ENCODE measurements at places on chromosomes 5 and 9. TPM values are rescaled to one million over a fixed set of nuclear protein-coding genes. Genes with fewer than 3 reads are reported as not detected.

- peaks cover 26% of the 10 kb centered on the region for H3K4me1 ChIP-seq
- no peak for DNase-seq
- H3K27me3 ChIP-seq: no peaks in the 10 kb centered on the region
- peak overlapping the region; percentile 78 for H3K27ac ChIP-seq
These were observed 69.0 kb downstream of the DOCK2 start for GRCh38 chr5:169706071-169706470.

DNA sequence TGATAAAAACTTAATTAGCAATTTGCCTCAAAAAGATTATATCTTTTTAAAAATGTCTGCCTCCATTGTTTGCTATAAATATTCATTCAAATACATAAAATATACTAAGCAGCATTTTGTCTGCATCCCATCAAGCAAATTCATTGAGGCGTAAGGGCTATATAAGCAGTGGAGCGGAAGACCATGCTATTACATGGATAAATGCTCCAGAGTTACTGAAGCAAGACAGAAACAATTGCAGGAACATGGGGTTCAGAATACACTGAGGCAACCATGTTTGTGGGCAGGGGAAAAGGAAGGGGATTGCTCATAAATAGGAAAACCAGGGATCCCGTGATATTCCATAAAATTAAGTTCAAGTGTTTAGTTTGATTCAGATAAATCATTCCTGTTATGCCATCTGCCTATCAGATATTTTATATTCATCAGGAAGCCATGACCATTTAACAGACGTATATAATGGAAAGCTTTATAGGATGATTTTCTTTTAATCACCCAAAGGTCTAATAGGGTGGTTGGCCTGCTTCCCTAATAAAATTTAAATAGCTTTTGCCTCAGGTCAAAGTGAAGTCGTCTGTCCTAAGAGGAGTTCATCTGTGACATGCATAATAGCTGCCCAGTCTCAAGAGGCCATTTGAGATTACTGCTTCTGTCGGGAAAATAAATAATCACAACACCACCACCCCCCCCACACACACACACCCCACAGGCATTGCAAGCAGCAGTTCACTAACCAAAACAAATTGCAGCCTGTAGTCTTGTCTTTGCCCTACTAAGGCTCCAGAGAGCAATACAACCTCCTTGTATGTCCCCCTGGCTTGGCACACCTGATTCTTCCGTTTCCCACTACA is 105.2 kb downstream of the RASEF start:
- no peaks in the 10 kb centered on the region for H3K36me3 ChIP-seq
- no peaks in the 10 kb centered on the region for H3K4me1 ChIP-seq
- DNase-seq: no peak

GRCh38 chr5:53019320-53019719 is 30.2 kb downstream of the ITGA2 start:
- peaks cover 21% of the 10 kb centered on the region for H3K36me3 ChIP-seq
- H3K4me1 ChIP-seq: peaks cover 32% of the 10 kb centered on the region
- no peak overlapping the region for H3K4me3 ChIP-seq
- H3K27ac ChIP-seq: no peak overlapping the region
- no peak for DNase-seq

GRCh38 chr9:4167079-4167671 is 132.7 kb downstream of the GLIS3 start:
- H3K4me1 ChIP-seq: no peaks in the 10 kb centered on the region
- H3K27me3 ChIP-seq: no peaks in the 10 kb centered on the region
- H3K27ac ChIP-seq: no peak overlapping the region
- H3K36me3 ChIP-seq: no peaks in the 10 kb centered on the region

GRCh38 chr5:170540271-170540670 is 36.5 kb downstream of the KCNIP1 start:
- H3K4me3 ChIP-seq: no peak overlapping the region
- DNase-seq: no peak
- H3K27ac ChIP-seq: no peak overlapping the region
- H3K36me3 ChIP-seq: no peaks in the 10 kb centered on the region

GRCh38 chr9:84839541-84839940 is 170.0 kb downstream of the NTRK2 start:
- no peaks in the 10 kb centered on the region for H3K4me1 ChIP-seq
- no peaks in the 10 kb centered on the region for H3K36me3 ChIP-seq
- no peak overlapping the region for H3K27ac ChIP-seq
- H3K27me3 ChIP-seq: no peaks in the 10 kb centered on the region
- DNase-seq: no peak

GRCh38 chr5:159459951-159460538 is 129.8 kb upstream of the IL12B start:
- no peak for DNase-seq
- H3K4me1 ChIP-seq: peaks cover 43% of the 10 kb centered on the region
- H3K27ac ChIP-seq: peak overlapping the region; percentile 75
- H3K27me3 ChIP-seq: peaks cover 55% of the 10 kb centered on the region
- peak overlapping the region; percentile 11 for H3K4me3 ChIP-seq

DNA sequence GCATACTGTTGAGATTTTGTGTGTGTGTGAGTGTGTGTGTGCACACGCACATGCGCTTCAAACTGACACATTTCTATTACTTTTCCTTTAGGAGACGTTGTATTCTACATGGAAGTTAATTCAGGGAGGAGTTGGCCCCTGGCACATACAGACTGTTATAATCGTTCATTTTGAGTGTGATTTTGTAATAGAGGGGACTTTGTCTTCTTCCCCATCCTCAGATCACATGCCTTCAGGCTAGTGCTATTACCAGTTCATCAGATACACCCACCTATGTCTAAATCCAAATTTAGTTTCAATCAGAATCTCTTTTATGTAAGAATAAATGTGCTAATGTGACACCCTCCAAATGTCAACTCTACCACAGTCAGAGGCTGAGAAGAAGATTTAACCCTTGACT is 90.2 kb downstream of the FBXO4 start:
- peaks cover 4% of the 10 kb centered on the region for H3K27me3 ChIP-seq
- no peaks in the 10 kb centered on the region for H3K36me3 ChIP-seq
- H3K4me1 ChIP-seq: no peaks in the 10 kb centered on the region
- no peak overlapping the region for H3K27ac ChIP-seq
- no peak for DNase-seq
- no peak overlapping the region for H3K4me3 ChIP-seq

DNA sequence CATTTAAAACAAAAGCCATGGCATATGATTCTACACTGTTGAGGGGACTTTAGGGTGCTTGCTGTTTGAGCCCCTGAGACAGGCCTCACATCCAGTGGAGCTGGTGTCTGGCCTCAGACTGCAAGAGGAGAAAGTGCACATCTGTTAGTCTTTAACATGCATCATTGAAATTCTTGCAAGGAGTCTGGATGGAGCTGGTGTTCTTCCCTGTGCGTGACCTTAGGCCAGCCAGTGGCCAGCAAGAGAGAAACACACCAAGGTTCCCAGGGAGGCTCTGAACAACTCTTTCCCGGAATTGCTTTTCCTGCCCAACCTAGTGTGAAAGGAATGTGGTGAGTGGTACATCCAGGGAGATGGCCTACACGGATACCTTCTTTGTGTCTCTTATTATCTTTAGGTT is 282.8 kb upstream of the TNC start:
- H3K4me3 ChIP-seq: no peak overlapping the region
- no peaks in the 10 kb centered on the region for H3K36me3 ChIP-seq
- peaks cover 3% of the 10 kb centered on the region for H3K4me1 ChIP-seq

DNA sequence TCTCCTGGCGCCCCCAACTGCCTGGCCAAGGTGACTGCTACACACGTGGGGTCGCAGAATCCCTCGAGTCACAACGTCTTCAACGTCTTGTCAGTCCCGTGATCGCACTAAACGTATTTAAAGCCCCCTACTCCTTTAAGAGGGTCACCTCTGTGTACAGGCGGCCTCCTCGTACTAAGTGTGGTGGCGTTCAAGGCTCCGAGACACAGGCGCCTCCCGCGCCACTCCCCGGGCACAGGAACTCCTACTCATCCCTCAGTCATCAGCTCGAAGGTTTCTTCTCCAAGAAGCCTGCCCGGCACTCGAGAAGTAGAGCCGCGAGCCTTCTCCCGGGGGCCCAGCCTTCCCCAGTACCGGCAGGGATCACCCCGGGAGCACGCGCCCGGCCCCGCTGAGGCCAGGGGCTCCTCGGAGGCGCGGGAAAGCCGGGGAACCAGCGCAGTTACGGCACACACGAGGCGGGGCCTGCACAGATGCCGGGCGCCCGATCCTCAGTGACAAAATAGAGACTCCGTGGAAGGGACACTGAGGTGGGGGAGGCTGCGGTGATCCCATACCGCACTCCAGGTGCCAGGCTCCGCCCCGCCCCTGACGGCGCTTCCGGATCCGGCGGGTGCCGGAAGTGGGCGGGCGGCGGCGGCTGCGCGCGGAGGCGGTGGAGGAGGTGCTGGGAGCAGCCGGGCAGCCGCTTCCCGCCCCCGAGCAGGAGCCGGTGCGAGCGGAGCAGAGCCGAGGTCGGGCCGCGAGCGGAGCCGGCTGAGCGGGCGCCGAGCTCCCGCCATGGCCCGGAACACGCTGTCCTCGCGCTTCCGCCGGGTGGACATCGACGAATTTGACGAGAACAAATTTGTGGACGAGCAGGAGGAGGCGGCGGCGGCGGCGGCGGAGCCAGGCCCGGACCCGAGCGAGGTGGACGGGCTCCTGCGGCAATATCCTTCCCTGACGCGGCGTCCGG is 6.9 kb downstream of the ARPC5L start:
- peaks cover 46% of the 10 kb centered on the region for H3K36me3 ChIP-seq
- peaks cover 42% of the 10 kb centered on the region for H3K4me1 ChIP-seq
- H3K27me3 ChIP-seq: no peaks in the 10 kb centered on the region
- peak; percentile 98 for DNase-seq
- peak overlapping the region; percentile 100 for H3K27ac ChIP-seq

GRCh38 chr5:154518438-154518867 is 40.4 kb upstream of the HAND1 start:
- DNase-seq: no peak
- H3K4me1 ChIP-seq: peaks cover 6% of the 10 kb centered on the region
- no peak overlapping the region for H3K27ac ChIP-seq
- no peaks in the 10 kb centered on the region for H3K36me3 ChIP-seq

DNA sequence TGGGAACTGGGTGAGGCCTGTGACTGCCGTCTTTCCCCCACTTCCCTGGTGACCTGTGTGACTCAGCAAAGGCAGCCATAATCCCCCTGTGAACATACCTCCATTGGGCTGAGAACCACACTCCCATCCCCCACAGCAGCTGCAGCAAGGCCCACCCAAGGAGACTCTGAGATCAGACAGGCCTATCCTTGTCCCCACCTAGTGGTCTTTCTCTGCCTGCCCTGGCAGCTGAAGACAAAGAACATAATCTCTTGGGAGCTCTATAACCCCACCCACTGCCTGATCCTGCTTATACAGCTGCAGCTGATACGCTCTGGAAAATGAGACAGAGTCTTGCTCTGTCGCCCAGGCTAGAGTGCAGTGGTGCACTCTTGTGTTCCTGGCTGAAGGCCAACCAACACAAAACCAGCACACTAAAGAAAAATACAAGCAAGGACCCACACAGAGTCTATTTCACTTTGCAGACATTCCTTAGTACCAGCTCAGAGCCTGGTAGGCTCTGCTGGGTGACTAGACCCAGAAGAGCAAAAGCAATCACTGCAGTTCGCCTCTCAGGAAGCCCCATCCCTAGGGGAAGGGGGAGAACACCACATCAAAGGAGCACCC is 106.7 kb downstream of the MCTP1 start:
- DNase-seq: no peak
- H3K27ac ChIP-seq: no peak overlapping the region

DNA sequence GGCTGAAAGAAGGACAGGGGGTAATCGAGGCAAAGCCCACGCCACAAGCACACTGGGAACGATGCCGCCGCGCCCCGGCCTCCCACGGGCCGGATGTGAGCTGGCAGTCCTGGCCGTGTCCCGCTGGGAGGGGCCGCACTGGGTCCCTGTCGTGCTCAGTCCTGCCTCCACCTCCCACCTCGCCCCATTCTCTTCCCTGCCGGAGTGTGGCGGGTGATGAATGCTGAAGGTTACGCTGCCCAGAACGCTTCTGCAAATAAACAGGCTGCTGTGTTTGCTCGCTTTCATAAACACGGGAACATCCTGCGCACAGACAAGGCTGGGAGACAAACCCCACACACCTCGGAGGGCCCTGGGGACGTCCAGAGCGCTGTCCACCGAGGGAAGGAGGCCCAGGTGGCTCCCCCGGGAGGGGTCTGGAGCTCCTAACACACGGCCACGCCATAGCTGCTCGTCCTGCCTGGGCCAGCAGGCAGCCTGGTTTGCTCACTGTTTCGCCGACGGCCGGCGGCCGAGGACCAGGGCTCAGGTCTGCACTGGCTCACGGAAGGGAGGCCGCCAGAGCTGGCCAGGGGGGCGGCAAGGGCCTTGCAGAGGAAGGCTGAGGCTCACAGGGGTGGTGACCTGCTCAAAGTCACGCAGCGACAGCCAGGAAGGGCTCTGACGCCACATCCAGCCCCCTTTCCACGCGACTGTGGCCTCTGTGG is 2.3 kb downstream of the DNLZ start:
- no peak for DNase-seq
- no peaks in the 10 kb centered on the region for H3K27me3 ChIP-seq
- no peak overlapping the region for H3K27ac ChIP-seq
- H3K36me3 ChIP-seq: peaks cover 5% of the 10 kb centered on the region

- H3K36me3 ChIP-seq: peaks cover 10% of the 10 kb centered on the region
- no peak overlapping the region for H3K27ac ChIP-seq
- no peak for DNase-seq
- H3K4me3 ChIP-seq: no peak overlapping the region
- no peaks in the 10 kb centered on the region for H3K27me3 ChIP-seq
These were observed 37.9 kb downstream of the UBTD2 start for GRCh38 chr5:172245703-172246125.

DNA sequence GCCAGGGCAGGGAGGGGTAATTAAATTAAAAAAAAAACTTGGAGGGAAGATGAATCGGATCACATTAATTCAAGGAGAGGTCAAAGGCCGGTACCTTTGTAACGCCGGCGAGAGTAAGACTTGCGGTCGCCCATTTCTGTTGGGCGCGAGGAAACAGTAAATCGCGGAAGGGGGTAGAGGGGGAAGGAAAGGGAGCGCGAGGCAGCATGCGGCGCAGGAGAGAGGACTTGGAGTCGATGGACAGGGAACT is 324 bp upstream of the RGMB start:
- H3K27ac ChIP-seq: peak overlapping the region; percentile 55
- no peak for DNase-seq
- H3K4me3 ChIP-seq: peak overlapping the region; percentile 90
- no peaks in the 10 kb centered on the region for H3K36me3 ChIP-seq
- H3K4me1 ChIP-seq: peaks cover 37% of the 10 kb centered on the region
- H3K27me3 ChIP-seq: peaks cover 73% of the 10 kb centered on the region

The PCDHB11 gene
- total RNA-seq: not detected

The TERT gene
- 10.1 TPM for total RNA-seq

The SLC23A1 gene
- total RNA-seq: 2.1 TPM

The FGFR4 gene
- total RNA-seq: 1.6 TPM

The KIF27 gene
- total RNA-seq: 2.7 TPM

The SH3PXD2B gene
- 0.19 TPM for total RNA-seq

Measured in activated CD4-positive, alpha-beta T cell treated with anti-CD3 and anti-CD28 coated beads, Interleukin-2, amount 10 ng/mL, durations not matched to agents 24 days and 14 days (primary cell).